ENCODE measurements at places on chromosomes 5 and 9.

DNA sequence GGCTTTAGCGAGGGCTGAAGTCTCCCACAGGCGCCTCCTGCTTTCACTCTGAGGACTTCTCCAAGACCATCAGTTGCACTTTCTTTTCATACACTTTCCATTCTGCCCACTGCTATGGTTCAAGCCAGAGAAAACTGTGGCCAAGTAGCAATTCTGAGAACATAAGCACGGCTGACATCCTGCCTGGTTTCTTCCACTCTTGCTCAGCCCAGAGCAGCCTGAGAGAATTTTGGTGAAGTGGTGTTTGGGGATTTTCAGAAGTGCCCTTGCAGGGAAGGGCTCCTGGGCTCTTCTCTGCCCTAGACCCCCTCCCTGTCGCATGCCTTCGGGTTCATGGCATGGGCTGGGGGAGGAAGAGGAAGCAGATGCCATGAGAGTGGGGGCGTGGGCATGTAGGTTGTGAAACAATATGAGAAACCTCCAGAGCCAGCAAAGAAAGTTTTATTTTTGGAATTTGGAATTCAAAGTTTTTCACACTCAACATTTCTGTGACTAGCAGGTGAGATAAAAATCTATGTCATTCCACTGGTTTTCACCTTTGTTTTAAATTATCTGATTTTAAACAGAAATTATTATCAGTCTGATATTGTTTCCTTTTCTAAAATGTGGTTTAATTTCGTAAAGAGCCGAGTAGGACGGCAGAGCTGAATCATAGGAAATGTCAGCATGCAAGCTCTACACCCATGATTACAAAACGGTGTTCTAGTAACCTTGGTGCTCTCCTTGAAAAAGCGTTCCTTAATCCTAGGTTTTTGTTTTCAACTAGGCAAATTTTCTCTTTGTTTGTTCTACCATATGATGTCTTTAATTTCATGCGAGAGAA lies 27.8 kb upstream of the TNFSF8 start:
- no peak for DNase-seq

DNA sequence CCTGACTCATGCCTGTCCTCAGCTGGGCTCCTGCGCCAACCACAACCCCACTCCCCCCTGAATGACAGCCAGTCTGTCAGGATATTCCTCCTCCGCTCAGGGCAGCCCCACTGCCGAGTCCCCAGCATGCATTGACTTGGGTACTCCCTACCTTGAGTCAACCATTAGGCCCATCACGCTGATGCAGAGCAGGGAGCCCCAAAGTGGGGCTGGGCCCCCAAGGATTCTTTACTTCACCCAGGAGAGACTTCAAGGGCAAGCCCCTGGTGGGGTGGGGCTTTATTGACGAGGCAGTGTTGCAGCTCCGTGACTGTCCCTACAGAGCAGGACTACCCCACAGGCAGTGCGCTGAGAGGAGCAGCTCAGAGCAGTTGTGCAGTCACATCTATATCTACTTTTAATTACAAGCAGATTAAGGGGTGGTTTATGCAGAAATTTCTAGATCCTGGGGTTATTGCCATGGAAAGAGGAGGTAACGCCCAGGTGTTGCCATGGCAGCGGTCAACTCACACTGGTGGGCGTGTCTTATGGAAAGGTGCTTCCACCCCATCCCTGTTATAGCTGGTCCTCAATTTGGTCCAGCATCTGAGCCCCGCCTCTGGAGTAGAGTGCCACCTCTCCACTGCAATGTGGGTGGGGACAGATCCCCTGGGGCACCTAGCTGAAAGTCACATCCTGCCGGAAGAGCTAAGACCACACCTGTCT lies 32.1 kb upstream of the FCN1 start:
- DNase-seq: no peak

DNA sequence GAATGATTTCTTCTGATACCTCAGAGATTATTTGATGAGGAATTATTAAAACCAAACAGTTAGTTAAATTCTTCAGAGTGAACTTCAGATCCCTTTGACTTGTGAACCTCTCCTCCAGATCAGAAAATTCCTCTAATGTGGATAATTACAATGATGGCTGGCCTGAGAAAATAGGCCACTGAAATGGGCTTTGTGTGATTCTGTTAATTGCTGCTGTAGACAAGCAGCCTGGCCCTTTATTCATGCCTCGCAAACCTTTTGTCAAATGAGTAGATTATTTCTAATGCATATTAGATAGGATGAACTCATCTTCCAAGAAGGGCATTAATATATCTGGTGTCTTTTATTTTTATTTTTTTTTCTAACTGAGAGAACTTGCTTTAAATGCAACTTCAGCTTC lies 855.2 kb downstream of the TLE4 start:
- DNase-seq: no peak

DNA sequence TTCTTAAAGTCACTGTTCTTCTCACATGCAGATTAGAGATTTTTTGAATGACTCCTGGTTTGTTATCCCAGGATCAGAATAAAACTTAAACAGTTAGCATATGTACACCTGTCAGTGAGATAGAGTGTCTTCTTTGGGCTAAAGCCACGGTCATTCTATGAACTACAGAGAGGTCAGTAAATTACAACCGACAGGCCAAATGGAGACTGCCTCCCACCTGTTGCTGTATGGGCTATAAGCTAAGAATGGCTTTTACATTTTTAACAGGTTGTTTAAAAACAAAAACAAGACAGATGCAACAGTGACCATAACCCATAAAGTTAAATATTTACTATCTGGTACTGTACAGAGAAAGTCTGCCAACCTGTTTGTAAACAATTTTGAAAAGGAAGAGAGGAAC lies 125.7 kb downstream of the ELAVL2 start:
- DNase-seq: no peak

DNA sequence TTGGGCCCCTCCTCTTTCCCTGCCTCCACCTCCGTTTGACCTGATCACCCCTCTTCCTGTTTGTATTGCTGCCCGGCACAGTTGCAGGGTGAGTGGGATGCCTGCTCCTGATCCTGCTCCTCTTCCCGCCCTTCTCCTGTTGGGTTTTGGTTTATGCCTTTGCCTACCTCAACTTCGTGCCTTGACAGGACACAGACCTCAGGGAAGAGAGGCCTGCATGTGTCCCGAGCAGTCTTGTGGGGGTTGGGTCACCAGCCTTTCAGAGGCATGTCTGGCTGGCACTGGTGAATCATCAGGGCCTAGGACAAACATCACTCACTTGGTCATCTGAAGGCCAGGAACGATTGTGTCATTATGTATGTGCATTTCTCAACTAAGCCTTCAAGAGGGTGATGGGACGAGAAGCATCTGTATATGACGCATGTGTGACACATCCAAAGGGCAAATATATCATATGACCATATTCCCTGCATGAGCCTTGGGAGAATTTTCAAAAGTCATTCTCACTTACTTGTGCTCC lies 56.9 kb downstream of the NPR3 start:
- peak; percentile 97 for DNase-seq

- peak; percentile 97 for DNase-seq
These were observed 7.9 kb downstream of the PRR7 start for GRCh38 chr5:177454397-177455035.

- no peak for DNase-seq
These were observed 774.2 kb upstream of the COX7C start for GRCh38 chr5:85843535-85843934.

- DNase-seq: no peak
These were observed 10.0 kb upstream of the MYORG start for GRCh38 chr9:34386656-34387055.

DNA sequence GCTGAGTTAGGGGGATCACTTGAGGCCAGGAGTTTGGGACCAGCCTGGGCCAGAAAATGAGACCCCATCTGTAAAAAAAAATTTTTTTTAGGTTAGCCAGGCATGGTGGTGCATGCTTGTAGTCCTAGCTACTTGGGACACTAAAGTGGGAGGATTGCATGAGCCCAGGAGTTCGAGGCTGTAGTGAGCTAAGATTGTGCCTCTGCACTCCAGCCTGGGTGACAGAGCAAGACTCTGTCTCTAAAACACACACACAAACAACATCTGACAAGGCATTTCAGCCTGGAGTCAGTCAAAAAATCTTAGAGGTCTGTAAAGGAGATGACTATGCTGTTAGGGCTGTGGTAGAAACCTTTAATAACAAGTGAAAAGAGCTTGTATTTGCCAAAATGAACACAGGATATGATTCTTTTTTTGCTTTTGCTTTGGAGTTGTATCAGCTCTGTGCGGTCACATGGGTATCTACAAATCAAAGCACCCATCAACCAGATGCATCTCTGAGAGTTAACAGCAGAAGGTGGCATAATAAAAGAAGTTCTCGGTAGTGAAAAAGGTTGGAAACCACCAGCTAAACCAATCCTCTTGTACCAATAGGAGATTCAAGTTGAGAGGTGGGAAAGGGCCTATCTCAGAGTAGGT lies 3.6 kb upstream of the PSMD5 start:
- DNase-seq: no peak

DNA sequence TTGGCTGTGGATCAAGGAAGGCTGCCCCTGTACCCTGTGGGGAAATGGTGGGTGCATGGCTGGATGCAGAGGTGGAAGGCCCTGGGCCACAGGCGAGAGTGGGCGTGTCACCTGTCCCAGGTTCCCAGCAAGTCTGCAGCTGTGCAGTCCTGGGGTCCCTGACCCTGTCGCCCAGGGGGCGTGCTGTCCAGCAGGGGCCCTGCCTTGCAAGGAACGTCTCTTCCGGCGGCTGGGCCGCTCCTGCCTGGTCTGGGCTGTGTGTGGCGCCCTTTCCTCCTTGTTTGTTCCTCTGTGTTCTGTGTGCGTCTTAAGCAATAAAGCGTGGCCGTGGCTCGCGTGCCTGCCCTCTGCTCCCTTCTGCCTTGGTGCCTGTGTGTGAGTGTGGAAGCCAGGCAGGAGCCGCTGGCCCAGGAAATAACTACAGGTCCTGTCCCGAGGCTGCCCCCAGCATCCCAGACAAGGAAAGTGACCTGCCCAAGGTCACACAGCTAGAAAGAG lies 8.4 kb downstream of the SLC2A6 start:
- no peak for DNase-seq

- DNase-seq: peak; percentile 65
These were observed 181.7 kb upstream of the SLC30A5 start for GRCh38 chr5:68911840-68912690.

DNA sequence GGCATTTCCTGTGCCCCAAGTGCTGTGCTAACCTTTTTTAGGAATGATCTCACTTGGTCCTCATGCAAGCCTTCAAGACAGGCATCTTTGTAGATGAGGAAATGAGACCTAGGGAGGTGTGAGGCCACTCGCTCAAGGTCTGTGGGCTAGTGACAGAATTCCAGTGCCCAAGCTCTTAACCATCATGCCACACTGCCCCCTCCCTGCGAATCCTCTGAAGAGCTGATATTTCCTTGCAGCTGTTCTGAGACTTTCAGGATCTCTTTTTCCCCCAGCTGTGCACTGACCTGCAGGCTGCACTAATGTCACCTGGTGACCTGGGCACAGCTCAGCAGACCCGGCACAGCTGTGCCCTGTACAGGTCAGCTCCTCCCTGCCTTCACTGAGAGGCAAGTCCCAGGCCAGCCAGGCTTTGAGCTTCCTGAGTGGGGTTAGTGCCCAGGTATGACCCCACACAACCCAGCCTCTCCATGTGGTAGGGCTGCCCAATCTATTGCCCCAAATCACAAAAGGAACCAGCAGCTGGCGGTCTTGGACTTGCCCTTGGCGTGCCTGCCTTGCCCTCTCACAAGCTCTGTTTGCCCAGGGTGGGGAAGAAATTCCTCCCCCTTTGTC lies 32.7 kb downstream of the MORN5 start:
- no peak for DNase-seq

GRCh38 chr5:75337366-75338021 lies 474 bp downstream of the HMGCR start:
- DNase-seq: no peak

- DNase-seq: no peak
These were observed 76.3 kb upstream of the ORM1 start for GRCh38 chr9:114246558-114246957.

DNA sequence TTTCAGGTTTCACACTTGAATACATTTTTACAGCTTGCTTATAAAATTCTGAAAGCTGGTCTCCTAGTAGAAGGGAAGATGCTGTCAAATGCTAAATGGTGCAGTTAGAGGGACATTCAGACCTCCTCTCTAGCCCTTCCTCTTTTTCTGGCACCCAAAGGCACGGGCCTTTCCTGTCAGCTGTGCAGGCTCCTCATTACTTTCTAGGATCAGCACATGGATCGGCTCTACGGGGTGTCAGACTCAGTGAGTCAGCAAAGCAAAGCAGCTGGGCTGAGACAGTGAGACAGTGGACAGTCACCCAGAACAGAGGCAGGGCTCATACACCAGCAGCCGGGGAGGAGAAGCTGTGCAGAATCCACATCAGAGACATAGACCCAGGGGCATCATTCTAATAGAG lies 80.0 kb upstream of the TNC start:
- peak; percentile 67 for DNase-seq

GRCh38 chr5:77924081-77924480 lies 147.9 kb upstream of the TBCA start:
- DNase-seq: no peak

- no peak for DNase-seq
These were observed 34.5 kb downstream of the RFK start for GRCh38 chr9:76359766-76360165.

DNA sequence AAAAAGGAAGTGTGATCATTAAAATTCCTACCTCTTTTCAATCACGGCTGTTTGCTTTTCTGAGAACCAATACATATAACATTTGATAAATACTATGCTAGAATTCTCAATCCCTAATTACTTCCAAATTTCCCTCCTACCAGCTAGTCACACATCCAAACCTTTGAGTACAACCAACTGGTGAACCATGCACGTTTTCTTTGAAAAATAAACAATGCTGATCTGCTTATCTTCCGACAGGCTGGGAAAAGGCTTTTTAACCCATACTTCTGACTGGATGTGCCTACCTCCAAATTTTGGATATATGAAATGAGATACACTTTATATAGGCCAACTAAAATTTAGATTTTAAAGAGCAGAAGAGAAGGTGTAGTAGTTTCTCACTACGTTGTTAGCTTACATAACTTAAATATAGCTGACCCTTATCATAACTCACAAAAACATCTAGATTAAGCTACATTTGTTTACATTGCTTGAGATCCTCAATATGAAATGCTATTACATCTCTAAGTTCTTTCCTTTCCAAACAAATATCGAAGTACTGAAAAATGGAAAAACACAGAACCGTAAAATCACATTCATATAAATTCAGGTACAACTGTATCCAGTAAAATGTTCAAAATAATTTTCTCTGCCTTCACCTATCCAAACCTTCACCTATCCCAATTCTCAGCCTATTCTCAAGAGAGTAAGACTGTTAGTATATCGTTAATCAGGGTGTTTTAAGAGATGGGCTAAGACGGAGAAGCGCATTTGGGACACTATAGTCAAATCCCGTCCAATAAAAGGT lies 2.1 kb downstream of the NR3C1 start:
- peak; percentile 16 for DNase-seq

GRCh38 chr5:161311965-161312364 lies 234.6 kb downstream of the GABRB2 start:
- no peak for DNase-seq

- DNase-seq: peak; percentile 25
These were observed 291.3 kb downstream of the FBXL7 start for GRCh38 chr5:15791274-15791673.
